ENCODE measurements at places on chromosomes 3 and 15.

DNA sequence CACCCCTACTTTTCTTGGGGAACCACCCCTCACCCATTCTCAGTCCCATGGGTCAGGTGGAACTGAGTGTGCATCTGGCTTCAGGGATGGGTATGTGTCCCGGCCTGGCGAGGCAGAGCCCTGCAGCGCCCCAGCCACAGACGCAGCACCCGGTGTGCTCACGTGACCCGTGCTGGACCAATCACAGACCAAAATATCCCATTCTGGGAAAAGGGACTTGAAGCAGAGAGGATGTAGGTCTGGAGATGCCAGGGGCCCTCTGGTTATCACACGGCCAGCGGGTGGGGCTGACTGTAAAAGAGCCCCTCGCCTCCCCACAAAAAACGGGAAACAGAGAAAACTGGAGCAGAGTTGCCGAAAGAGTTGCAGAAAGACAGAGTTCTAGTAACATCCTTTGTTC lies 138.0 kb upstream of the RAD18 start:
- no peak for DNase-seq

DNA sequence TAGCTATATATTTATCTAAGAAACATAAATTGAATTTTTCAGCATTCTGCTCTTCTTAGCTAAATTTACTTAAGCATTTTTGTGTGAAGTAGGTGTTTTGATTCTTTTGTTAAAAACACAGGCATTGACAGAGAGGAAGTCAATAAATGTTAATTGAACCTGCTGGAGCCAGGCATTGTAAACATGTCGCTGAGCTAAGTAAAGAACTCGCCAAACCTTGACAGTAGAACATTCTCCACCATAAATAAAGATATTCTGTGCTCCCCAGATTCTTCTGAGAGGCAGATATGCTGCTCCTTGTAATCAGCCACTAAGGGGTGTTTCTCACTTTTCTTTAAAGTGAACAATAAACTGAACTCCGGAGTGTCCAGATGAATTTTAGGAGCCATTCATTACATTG lies 38.4 kb downstream of the SYNM start:
- no peak for DNase-seq

DNA sequence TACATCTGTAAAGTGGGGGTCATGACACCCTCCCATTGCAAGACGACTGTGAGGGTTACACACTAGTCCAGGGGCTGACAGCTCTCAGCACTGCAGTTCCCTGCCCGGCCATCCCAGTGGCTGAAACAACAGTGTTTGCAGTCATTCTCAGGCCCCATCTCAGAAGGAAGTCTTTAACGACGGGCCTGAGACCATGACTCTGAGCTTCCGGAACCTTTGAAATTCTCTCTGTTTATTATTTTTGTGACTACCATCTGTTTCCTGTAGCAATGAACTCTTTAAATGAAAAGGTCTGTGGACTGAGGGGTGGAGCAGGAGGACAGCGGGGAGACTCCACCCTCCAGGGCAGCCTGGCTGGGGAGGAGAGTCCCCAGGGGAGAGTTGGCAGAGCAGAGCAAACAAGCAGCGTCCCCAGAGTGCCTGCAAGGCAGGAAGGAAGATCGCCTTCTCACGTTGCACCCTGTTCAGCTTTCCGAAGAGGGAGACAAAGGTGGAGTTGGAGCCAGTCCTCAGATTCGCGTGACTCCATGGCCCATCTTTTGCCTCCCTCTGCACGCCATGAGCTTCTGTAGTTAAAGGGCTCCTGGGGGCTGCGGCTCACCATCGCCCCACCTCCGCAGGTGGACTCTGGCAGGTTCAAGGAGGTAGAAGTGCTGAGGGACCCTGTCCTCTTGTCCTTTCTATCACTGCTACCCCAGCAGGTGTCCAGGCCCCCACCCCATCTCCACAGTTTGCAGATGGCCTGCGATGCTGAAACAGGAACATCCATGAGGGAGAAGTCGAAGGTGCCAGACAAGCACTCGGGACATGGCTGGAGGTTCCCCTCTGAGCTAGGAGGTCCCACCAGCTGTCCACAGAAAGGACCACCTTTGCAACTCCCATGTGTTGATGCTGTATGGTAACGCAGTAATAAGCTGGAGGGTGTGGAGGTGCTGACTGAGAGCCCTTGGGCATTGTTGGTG lies 525.8 kb upstream of the PROK2 start:
- DNase-seq: no peak

GRCh38 chr3:851098-851790 lies 241.6 kb upstream of the CNTN6 start:
- DNase-seq: no peak
